ENCODE measurements at places on chromosomes 2 and 18. TPM values are rescaled to one million over a fixed set of nuclear protein-coding genes. Genes with fewer than 3 reads are reported as not detected.

The SKA1 gene
- 11.3 TPM for total RNA-seq

The LRRC30 gene
- not detected for total RNA-seq

The NBEAL1 gene
- total RNA-seq: 4.0 TPM

The BAZ2B gene
- 7.6 TPM for total RNA-seq

The LRP1B gene
- not detected for total RNA-seq

The MAP3K19 gene
- total RNA-seq: not detected

The SIGLEC15 gene
- total RNA-seq: 0.06 TPM

The NGEF gene
- 13.0 TPM for total RNA-seq

The KCNIP3 gene
- total RNA-seq: 2.3 TPM

The CPO gene
- total RNA-seq: 0.05 TPM

The MAP2 gene
- 1.5 TPM for total RNA-seq
